Stromal cell of bone marrow (primary cell): ENCODE measurements at places on chromosomes 3 and 15.

- no peak for DNase-seq
Observed at GRCh38 chr15:99633655-99634054, 67.9 kb downstream of the MEF2A start.

GRCh38 chr15:28267727-28268126 is 54.3 kb downstream of the HERC2 start:
- DNase-seq, result no peak

- DNase-seq, result no peak
Observed at GRCh38 chr3:189808246-189809007, 177.2 kb downstream of the TP63 start.

DNA sequence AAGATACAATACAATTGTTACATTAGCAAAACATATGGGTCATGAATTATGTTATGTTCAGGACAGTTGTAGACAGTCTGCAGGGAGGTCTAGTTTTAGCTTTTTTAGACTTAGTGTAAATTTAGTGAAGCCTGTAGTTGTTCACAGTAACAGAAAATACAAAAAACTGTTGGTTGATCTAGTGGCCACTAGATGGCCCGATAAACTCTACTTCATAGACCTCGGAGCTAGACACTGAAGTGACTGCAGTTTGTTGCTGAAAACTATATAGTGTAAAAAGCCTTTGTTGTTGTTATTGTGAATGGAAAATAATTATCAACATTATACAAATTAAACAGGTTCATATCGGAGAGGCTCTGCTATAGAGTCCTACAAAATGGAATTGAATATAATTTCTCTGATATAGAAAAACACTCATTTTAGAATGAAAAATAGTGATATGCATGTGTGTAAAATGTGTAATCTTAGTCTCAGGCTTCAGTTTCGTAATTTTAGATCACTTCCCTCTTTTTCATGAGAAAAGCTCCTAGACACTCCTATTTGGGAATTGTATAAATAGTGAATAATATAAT is 18.3 kb downstream of the MAGEL2 start:
- DNase-seq, result no peak

DNA sequence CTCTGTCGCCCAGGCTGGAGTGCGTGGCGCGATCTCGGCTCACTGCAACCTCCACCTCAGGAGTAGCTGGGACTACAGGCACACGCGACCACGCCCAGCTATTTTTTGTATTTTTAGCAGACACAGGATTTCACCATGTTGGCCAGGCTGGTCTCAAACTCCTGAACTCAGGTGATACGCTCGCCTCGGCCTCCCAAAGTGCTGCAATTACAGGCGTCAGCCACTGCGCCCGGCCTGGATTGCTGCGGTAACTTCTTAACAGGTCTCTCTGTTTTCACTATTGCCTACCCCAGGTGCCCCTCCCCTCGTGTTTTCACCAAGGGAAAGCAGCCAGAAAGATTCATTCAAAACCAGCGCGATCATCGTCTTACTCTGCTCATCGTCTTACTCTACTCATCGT is 10.5 kb downstream of the ADAMTS7 start:
- DNase-seq, result no peak

GRCh38 chr3:8536096-8537056 is 34.8 kb downstream of the LMCD1 start:
- no peak for DNase-seq

GRCh38 chr3:152547153-152547552 is 278.4 kb downstream of the MBNL1 start:
- DNase-seq, result no peak

DNA sequence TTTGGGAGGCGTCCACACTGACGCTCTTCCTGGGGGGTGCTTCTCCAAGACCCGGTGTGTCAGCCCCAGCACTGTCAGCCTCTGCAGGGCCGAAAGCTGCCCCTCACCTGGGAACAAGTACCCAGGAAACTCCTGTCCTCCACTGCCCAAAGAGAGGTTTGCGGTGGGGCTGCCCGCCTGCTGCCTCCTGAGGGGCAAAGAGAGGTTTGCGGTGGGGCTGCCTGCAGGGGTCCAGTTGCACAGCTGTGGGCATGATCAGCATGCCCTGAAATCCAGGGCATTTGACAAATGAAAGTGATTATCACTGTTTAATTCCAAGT is 15.1 kb upstream of the SNRPA1 start:
- DNase-seq, result no peak

- DNase-seq, result no peak
Observed at GRCh38 chr3:43453981-43454380, 167.6 kb downstream of the SNRK start.

DNA sequence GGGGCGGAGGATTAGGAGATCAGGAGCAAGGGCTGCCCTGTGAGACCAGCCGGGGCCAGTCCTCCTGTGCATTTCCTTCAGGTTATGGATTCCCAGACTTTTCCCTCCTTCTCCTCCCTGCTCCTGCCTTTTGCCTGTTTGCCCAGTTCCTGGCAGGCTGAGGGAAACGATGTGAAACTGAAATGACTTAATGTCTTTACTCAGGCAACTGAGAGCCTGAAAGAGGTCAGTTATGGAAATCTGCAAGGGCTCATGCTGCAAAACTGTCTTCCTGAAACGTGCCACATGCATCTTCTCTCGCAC is 57.2 kb downstream of the MESD start:
- DNase-seq, result no peak

DNA sequence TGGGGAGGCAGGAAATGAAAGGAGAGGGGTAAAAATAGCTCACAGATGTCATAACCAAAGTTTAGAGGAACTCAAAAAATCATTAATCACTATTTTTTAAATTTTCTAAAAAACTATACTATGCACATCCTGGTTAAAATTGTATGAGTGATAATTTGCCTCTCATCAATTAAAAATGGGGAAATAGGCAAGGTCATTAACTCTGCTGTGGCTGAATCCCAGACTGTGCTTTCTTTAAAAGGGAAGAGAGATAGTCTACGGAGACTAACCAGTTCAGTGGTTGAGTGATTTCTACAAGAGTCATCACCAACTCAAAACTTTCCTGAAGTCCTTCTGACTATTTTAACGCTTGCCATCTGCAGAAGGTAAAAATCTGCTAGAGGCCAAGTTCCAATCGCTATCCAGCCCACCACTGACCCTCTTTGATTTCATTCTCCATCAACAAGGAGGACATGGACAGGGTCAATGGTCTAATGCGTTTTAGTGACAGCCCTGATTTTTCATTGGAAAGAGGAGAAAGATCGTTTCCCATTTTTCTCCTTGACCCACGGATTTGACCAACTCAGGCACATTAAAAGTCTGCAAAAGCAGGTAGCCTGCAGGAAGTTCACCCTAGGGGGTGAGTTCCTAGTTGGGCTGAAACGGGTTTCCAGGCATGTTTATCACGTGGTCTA is 850 bp downstream of the SUCLG2 start:
- DNase-seq, result no peak

GRCh38 chr3:192188218-192188835 is 539.0 kb downstream of the FGF12 start:
- no peak for DNase-seq

GRCh38 chr15:68349151-68349550 is 71.6 kb downstream of the FEM1B start:
- no peak for DNase-seq

DNA sequence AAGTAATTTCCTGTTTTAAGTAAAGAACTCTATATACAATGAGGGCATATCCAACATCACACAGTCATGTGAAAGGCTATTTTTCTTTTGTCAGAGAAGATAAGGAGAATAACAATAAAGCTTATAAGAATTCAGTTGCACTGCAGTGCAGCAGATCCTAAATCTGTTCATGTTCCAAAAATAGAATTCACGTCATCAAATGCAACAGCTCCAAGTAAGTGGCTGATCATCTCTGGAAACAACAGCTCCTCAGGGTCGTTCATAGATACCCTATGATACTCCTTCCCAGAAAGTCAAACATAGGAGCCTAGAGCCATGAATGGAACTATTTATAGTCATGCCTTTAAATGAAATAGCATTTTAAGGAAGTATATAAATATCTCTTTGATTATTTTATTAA is 100.2 kb downstream of the FMN1 start:
- DNase-seq, result peak; percentile 37

DNA sequence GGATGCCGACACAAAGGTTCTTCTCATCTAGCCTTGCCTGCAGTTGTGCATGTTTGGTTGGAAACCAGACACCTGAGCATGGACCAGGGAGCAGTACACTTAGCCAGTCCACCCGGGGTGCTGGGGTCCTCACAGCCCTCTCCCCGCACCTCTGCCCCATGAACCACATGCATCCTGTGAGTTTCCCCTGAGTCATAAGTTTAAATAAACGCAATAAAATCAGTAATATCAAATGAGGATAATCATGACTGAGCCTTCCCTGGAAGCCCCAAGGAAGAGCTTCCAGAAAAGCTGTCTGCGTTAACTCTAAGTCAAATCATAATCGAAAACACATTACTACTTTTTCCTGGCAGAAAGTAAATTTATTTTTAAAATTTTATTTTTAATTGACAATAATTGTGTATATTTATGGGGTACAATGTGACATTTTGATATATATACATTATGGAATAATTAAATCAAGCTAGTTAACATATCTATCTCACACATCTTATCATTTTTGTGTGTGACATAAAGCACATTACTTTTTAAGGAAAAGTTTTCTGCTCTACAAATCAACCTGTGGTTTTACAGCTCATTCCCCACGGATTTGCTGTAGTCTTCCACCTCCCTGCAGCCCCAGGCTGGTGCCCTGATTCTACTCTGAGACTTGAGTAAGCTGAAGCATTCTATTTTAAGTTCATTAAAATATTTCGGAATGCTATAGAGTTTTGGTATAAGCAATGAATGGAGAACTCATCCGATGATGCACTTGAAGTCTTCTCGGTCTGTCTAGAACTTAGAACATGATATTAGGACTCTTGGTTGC is 166.0 kb upstream of the EIF1B start:
- DNase-seq, result no peak

- no peak for DNase-seq
Observed at GRCh38 chr3:58119186-58119585, 91.6 kb downstream of the DNASE1L3 start.

DNA sequence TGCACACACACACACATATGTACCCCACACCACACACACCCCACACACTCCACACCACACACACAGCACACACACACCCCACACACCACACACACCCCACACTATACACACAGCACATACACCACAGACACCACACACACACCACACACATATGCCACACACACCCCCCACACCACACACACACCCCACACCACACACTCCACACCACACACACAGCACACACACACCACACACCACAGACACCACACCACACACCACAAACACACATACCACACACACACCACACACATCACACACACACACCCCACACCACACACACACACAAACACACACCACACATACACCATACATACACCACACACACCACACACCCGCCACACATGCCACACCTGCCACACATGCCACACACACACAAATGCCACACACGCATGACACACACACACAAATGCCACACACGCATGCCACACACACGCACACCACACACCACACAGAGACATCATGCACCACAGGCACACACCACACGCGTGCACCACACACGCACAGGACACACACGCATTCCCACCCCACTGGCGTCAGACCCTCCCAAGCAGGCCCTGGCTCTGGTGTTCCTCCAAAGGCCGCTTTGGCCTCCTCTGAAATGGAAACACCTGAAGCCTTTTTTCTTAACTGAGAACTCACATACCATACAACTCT is 15.7 kb downstream of the CHST13 start:
- DNase-seq, result no peak

GRCh38 chr3:149970716-149971402 is at the start of gene PFN2:
PFN2 (minus strand) TSS chr3:149970895; CDS start chr3:149970856, 39 bp downstream.
- DNase-seq, result peak; percentile 50

DNA sequence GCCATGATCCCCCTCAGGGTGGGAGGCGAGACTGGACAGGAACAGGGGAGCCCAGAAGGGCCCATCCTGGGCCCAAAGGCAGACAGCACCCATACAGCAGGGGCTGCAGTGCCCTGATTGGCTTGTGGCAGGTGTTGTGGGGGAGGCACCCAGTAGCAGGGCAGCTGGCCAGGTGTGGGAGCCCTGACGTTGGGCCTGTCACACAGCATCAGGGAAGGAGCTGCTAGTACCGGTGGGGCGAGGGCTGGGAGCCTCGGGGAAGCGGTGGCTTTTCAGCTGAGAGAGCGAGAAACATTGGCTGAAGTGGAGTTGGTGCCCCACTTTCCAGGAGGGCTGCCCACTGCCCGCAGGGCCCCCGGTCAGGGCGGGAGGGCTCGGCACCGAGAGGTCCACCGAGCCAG is 19.7 kb upstream of the CYP11A1 start:
- DNase-seq, result no peak

DNA sequence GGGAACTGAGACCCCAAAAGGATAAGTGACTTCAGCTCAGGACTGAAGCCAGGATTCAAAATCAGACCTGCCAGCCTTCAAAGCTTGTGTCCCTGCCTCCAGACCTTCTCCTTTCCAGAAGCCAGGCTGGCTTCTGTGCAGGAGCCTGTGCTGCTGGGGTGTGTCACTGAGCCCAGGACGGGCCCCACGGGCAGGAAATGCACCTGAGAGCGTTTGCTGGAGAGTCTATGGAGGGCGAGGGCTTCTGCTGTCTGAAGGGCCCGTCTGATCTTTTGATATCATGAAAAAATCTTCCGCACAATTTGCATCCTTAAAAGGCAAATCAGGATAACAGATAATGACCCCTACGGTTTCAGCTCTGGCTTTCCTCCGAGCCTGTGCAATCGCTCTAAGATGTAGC is 125.4 kb downstream of the FAM43A start:
- no peak for DNase-seq

DNA sequence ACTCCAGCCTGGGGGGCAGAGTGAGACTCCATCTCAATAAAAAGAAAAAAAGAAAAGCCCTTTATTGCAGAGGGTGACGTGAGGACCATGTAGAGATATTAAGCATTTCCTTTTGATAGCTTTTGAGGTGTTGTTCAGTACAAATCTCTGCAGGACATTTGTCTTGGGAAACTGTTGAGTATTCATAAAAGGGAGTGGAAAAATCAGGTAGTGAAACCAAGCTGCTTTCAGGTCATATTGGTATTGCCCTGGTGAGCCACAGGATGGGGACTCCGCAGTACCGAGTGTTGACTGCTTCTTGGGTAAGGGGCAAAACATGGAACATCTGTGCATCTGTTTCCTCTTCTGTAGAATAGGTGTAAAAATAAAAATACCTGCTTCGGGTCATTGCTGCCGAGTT is 9.9 kb downstream of the ITPR1 start:
- DNase-seq, result no peak

GRCh38 chr3:133997871-133998635 is 31.7 kb downstream of the SLCO2A1 start:
- DNase-seq, result no peak

- DNase-seq, result no peak
Observed at GRCh38 chr15:38460543-38460942, 6.6 kb downstream of the FAM98B start.
